COR-L47 (cell line): ENCODE measurements at places on chromosomes 6 and 20.

- DNase-seq, result no peak
Measured at GRCh38 chr6:25377664-25378063, 98.5 kb downstream of the CARMIL1 start.

- no peak for DNase-seq
Measured at GRCh38 chr6:133894795-133895358, 6.0 kb downstream of the TCF21 start.

DNA sequence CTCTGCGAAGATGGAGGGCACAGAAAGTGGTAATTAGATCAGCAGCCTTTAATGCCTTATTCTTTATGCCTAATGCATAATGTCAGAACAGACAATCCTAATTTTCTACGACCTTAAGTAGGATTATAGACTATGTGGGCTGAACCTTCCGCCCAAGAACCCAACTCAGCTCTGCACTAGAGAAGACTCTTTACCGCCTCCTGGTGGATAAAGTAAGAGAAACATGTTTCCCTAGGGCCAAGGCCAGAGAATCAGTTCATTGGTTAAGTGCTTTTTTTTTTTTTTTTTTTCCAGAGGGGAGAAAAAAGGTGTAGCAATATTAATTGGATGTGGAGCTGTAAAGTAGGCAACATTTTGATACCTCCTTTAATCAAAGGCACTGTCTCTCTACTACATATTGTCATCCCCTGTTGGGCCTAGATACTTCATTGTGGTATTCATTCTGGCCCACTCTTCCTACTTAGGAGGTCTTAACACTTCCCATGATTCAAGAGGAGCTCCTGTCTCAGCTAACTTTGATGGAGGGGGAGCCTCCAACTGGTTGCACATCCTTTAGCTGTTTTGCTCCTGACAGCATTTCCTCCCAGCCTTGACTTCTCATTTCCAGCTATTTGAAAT, 124.9 kb upstream of the NRN1 start:
- no peak for DNase-seq

DNA sequence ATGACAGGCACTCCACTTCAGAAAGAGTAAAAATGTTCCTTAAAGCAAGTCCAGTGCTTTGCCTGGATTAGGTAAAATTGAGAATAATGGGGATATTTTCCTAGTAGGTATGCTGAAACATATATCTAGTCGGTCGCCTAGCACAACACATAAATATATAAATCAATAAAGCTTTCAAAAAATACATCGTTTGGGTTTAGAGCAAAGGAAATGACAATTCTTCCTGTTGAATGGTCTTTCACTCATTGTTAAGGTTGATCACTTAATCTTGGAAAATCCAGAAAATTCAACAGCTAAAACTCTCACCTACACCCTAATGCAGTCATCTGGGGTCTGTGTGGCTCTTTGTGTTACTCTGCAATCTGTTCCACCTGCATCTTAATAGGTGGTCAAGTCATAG, 13.9 kb downstream of the HAO1 start:
- DNase-seq, result no peak

- no peak for DNase-seq
Measured at GRCh38 chr6:52183131-52183713, 3.0 kb upstream of the IL17A start.
